ENCODE measurements at places on chromosomes 6 and 20. TPM values are rescaled to one million over a fixed set of nuclear protein-coding genes. Genes with fewer than 3 reads are reported as not detected.

GRCh38 chr20:13567663-13568062 lies 71.1 kb downstream of the TASP1 start:
- H3K27ac ChIP-seq, result no peak overlapping the region
- H3K4me1 ChIP-seq, result no peaks in the 10 kb centered on the region
- no peaks in the 10 kb centered on the region for H3K27me3 ChIP-seq
- no peak for DNase-seq

The ZNF335 gene
- 33.1 TPM for total RNA-seq

GRCh38 chr20:19828232-19828631 lies 70.2 kb downstream of the RIN2 start:
- peak; percentile 44 for DNase-seq
- H3K27me3 ChIP-seq, result no peaks in the 10 kb centered on the region
- H3K27ac ChIP-seq, result no peak overlapping the region
- H3K4me1 ChIP-seq, result peaks cover 17% of the 10 kb centered on the region

The BRD2 gene
- 313 TPM for total RNA-seq
